ENCODE measurements at places on chromosomes 2 and 18.

DNA sequence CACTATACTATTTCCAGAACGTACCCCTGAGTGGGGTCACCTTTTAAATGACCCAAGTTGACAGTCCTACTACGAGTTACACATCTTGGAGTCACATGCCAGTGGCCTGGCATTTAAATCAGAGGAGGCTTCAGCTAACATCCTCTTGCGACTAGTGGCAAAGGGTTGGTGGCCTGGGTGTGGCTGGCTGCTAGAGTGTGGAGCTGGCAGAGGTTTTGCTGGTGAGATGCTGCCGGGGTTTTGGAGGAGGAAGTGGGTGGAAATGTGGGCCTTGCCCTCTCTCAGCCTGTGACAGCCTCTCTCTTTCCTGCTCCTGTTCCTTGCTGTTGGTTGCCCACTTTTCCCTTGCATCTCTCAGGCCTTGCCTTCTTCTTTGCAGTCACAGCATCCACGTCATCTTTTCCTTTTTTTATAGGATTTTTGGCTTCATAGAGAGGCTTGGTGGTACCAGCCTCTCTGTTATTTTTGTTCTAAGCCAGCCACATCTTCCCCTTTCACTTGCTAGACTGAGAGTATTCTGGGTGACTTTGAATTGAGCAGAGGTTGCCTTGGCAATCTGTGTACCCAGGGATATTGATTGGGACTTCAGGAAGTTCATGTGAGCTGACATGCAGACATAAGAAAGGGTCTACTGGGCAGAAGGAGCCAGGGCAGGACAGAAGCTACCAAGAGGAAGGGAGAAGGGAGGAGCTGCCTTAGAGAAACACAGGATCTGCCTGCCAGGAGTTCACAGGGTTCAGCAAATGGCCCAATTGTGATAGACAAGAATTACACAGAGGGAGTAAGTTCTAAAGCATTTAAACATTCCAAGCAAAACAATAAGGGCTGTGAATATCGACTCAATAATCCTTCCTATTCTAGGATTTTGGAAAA, 55.4 kb downstream of the CDC42EP3 start:
- no peak for DNase-seq

- DNase-seq: no peak
Observed at GRCh38 chr2:103656558-103656957, 894.7 kb downstream of the TMEM182 start.

- no peak for DNase-seq
Observed at GRCh38 chr2:120305296-120305695, 40.6 kb upstream of the INHBB start.

- no peak for DNase-seq
Observed at GRCh38 chr2:189221811-189222467, 42.4 kb upstream of the COL5A2 start.

DNA sequence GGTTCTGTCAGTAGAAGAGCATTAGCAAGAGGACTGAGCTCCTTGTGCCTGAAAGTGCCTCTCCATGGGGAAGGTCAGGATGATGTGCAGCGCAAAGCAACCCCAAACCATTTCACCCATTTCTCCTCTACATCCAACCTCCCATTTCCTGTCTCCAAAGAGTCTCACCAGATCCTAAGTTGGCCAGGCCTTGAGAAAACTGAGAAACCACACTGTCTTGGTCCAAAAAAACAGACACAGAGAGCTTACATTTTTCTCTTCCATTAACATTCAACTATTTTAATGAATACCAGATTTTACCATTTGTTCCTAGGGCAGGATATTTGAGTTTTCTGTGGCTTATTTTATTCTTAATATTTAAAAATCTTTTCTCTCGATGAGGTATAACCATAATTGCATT, 195.0 kb downstream of the EPHA4 start:
- DNase-seq: no peak

DNA sequence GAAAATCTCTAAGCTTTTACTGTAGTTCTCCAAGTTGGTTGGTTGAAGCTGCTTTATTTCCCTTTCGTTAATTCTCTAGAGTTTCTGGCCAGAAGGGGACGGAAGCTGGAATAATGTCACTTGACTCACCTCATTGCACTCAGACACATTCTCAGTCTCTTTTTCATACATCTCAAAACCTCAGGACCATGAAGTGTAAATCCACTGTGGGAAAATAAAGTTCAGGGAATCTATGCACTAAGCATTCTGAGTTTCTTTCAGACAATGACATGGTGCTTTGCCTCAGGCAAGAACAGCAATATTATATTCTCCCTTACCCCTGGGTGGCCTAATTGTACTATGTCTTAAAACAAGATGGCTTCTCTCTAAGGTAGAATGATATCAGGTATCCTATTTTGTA, 167.8 kb downstream of the PRPF40A start:
- DNase-seq: no peak

DNA sequence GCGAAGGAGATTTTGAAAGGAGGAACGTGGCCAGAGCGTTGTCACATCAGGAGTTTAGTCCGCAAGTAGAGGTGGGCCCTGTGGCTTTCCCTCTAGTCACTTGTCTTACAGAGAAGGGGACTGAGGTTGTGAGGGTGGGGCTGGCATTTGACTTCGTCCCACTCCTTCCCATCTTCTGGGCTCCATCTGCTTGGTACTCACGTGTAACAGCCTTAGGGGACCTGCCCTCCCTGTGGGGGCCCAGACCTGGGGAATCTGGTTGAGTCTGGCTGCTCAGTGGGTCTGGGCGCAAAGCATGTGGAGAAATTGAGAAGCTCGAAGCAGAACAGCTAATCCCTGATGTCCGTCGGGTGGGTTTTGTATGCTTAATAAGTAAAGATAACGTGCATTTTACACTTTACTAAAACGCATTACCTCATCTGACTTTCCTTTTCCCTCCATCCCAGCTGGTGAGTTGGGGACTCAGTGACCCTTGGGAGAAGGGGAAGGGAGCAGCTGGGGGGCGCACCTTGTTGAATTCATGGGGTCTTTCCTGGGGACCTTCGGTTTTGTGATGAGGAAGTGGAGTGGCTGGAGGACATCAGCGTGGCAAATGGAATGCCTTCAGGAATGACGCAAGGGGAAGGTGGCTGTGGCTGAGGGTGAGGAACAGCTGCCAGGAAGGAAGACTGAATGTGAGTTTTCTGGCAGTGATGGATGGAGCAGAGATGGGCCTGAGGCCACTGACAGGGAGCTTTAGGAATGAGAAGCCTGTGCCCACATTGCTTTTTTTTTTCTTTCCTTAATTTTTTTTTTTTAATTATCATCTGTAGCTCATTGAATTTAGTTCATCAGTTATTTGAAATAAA, 44.8 kb downstream of the ASAP2 start:
- no peak for DNase-seq

- DNase-seq: no peak
Observed at GRCh38 chr2:83282841-83283240, 1176.2 kb downstream of the SUCLG1 start.

DNA sequence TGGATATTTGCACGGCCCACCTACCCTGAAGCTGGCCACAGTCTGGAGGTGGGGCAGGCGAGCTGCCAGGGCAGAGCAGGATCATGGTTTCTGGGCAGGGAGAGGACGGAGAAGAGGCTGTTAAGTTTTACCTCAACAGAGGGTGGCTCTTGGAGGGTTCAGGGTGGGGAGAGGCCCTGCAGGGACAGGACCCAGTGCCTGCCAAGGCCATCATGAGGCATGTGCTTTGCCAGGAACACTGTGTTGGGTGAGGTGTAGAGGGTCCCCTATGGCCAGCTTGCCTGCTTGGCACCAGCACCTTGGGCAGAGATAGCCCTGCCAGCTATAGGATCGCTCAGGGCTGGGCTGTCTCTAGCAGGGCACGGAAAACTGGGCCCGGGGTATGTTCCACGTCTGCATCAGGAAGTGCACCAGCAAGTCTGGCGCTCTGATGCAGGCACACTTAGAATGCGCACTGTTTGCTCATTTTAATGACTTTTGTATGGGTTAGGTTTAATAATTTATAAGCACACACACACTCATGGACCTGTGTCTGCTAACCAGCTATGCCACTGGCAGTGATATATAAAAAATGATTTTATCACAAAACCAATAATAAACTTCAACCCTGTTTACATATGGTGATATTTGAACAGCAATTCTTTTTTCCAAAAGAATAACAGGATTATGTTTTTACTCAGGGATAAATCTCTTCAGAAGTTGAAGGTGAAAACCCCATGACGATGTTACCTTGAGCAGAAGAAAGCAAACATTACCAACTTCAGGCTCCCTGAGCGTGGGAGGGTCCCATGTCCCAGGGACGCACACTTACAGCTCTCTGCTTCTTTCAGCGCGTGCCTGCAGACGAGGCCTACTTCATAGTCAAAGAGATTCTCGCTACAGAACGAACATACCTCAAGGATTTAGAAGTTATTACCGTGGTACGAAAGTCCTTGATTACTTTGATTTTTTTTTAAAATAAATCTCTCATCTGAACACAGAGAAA, 46.4 kb downstream of the STK25 start:
- DNase-seq: no peak

DNA sequence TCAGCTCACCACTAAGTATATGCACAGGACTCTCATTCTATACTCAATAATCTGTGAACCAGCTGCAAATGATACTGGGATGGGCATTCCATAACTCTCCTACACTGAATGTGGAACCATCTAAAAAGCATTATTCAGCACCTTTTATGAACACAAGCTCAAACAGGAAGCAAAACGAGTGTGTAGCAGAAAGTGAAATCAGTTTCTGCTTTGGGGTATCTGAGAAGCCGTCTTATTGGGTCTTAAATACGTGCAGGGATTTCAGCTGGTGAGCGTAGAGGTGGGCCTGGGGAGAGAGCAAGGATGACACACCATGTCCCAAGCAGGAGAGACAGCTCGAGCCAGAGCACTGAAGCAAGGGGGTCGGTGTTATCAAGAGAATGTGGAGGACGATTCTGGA, 120.0 kb upstream of the TTN start:
- no peak for DNase-seq

DNA sequence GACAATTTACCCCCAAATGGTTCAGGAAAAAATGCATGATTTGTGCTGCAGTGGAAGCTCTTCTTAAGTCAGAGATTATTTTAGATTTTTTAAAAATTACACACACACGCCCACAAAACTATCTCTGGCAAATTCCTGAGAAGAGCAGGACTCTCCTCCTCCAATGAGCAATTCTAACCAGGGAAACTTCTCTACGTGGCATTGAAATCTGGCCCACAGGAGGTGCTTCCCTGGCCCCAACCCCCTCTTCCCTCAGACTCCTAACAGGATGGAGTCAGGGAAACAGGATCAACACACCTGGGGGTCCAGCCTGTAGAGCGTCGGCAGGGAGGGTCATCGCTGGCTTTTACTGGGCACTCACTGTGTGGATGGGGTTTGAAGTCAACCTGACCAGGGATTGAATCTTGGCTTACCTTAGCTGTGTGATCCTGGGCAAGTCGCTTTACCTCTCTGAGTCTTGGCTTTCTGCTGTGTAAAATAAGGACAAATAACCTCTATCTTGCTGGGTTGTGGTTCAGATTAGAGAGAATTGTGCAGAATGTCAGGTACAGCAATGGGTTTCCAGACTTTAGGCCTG, 65.4 kb upstream of the ASAP2 start:
- DNase-seq: no peak

DNA sequence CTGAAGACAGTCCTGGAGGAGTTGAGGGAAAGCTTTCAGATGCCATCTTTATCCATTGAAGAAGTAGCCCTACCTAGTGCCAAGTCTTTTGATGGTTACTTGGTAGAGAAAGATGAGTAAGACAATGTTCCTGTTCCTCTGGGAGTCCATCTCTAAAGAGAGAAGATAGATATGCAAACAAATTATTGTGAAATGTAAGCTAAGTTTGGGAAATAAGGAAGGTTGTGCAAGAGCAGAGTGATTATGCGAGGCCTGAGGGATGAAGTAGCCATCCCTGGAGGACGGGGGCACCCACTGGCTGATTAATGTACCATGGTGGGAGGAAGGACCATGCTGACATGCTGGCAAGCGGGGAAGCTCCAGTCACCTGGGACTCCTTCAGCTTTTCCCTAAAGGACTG, 994 bp upstream of the DTNA start:
- no peak for DNase-seq

GRCh38 chr18:42333558-42333957, 378.5 kb downstream of the PIK3C3 start:
- no peak for DNase-seq

DNA sequence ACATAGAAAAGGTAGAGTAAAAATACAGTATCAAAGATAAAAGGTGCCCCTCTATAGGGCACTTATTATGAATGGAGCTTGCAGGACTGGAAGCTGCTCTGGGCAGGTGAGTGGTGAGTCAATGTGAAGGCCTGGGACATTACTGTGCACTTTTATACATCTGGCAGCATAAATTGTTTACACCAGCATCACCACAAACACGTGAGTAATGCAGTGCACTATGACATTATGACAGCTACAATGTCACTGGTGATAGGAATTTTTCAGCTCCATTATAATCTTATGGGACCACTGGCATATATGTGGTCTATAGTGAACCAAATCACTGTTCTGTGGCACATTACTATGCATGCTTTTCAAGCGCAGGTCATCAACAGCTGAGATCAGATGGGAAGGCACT, 48.1 kb downstream of the TPGS2 start:
- DNase-seq: no peak

- no peak for DNase-seq
Observed at GRCh38 chr2:201070948-201071478, 458 bp downstream of the HYCC2 start.

DNA sequence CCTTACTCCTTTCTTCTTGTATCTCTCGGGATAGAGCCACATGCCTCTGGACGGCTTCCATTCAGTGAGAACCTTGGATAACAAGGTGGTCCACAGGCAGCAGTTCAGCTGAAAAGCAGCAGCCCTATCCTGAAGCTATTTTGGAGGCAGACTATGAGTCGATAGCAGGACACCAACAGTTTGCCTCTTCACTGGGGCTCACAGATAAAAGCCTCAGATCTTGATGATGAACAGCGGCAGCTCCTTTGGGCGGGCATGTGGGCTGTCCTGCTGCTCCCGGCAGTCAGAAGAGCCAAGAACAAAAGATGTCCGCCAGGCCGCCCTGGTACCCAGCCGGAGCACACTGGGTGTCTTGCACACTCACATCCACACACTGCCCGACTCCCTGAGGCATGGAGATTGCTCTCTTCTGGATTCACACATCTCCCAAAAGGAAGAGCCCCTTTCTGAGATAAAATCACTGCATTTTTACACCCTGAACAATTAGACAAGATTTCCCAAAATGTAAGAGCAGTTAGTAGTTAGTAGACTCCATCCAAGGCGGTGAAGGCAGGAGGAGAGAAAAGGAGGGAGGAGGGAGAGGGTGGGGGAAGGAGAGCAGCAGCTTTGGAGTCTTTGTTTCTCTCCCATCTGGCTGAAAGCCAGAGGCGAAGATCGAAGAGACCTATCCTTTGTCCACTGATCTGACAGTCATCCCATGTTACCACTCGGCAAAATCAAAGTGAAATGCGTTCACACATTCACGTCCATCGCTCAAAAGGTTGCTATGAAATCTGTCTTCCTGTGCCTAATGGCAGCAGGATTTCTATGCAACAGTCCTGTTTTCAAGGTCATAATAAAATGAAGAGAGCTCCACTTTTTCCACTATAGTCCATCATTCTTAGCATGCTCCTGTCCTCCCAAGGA, 90.1 kb upstream of the KLF7 start:
- DNase-seq: no peak

DNA sequence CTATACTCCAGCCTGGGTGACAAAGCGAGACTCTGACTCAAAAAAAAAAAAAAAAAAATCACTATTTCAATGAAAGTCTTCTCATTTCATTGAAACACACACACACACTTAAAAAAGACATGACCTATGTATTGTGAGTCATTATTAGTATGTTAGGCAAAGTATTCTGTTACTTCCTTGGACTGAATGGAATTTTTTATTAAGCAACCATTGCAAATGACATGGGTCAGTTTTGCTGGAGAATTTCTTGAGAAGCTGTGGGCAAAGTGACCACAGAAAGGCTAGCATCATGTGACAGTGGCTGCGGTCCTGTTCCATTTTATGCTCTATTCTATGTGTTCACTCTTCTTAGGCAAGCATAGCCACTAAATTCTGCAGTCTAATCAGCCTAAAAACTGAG, 695.7 kb downstream of the TDRD15 start:
- no peak for DNase-seq

Data from stimulated activated CD4-positive, alpha-beta T cell treated with anti-CD3 and anti-CD28 coated beads, Interleukin-15, amount 100 ng/mL, for 48 hours (primary cell).